Fibroblast of skin of left biceps (primary cell): ENCODE measurements at places on chromosomes 7 and 10.

GRCh38 chr10:118966076-118966849 lies 63.3 kb upstream of the NANOS1 start:
- no peak for DNase-seq

DNA sequence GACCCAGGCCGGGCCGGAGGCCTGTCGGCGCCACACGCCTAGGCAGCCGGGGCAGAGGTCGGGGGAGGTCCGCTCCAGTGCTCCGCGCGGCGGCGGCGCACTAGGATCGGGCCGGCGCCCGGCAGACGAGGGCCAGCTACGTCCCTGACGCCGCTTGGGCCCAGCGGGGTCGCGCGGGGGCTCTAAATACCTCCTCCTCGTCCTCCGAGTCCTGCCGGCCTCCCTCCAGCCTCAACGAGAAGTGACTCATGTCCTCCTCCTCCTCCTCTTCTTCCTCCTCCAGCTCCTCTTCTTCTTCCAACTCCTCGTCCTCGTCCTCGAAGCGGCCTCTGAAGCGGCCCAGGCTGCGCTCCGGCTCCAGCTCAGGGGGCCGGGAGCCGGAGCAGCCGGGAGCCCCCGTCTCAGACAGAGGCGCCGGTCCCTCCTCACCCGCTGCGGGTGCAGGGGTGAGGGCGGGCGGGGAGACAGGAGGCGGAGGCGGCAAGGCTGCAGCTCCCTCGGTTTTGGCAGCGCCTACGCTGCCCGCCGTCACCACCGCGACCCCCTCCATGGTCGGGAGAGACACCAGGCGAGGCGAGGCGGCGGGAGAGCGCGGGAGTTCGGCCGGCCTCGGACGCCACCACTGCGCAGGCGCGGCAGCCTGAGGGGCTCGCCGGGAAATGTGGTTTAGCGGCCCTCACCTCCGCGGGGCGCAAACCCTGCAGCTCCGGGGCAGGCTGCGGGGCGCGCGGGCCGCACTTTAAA lies at the start of gene PCGF6:
PCGF6 (minus strand) TSS at position 624 of the 744 bp plus-strand sequence; CDS start at position 550, 74 bp downstream.
- peak; percentile 44 for DNase-seq

GRCh38 chr7:130566168-130566897 lies 74.4 kb downstream of the MEST start:
- no peak for DNase-seq

DNA sequence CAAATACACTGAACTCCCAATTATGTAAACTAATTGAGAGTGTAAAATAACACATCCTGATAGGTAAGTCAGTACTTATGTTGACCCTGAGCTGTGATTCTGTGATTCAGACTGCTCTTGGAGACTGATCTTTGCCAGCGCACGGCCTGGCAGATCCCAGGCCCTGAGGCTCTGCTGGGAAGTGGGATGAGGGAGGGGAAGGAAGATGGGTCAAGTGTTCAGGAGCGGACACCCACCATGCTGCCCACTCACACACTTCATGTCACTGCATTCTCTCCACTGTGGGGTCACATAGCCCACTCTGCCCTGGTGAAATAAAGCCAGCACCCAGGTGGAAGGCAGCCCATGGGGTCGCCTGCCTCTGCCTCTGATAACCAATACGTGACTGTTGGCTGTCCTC lies 226.2 kb downstream of the TNS3 start:
- no peak for DNase-seq

- DNase-seq = no peak
Observed at GRCh38 chr7:1224086-1224716, 8.5 kb upstream of the UNCX start.

DNA sequence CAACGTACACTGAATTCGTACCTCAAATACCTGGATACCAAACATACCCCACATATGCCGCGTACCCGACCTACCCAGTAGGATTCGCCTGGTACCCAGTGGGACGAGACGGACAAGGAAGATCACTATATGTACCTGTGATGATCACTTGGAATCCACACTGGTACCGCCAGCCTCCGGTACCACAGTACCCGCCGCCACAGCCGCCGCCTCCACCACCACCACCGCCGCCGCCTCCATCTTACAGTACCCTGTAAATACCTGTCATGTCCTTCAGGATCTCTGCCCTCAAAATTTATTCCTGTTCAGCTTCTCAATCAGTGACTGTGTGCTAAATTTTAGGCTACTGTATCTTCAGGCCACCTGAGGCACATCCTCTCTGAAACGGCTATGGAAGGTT lies 9.5 kb upstream of the SGCE start:
- no peak for DNase-seq

DNA sequence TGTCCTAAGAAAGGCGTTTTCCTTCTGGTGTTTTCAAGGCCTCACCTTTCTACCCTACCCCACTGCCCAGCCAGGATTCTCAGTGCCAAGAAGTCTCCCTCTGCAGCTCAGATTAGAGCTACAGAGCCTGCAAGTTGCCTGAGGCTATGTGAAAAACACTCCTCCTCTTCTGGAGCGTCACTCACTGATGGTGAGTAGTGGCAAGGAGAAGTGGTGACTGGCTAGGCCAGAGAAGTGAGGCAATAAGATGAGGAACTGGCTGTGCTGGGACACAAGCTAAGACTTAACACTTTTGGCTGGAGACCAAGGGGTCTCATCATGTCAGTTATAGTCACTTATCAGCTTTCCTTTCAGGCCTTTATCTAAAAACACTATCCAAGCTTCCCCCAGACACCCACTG lies 86.7 kb upstream of the PRKAR2B start:
- no peak for DNase-seq

DNA sequence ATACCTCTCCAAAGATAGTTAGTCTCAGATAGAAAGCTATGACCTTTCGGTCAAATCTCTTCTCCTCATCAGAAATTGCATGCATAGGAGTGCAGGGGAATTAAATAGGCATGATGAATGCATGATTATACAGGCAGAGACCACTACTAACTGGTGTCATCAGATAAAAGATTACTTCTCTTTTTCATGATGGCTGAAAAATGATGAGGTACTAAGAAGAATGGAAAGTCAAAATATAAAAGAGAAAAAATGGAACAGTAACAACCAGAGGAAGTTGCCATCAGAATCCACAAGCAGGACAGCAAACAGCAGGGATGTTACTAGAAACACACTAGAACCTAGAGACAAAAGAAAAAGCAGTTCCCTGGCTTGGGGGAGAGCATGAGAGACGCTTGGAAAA lies 31.6 kb downstream of the CTTNBP2 start:
- DNase-seq = no peak

GRCh38 chr7:98892609-98893008 lies 14.3 kb downstream of the TRRAP start:
- DNase-seq = no peak

- DNase-seq = no peak
Observed at GRCh38 chr7:77799078-77799964, 748 bp downstream of the PHTF2 start.

GRCh38 chr10:131875501-131875900 lies 25.3 kb upstream of the PPP2R2D start:
- DNase-seq = no peak

- no peak for DNase-seq
Observed at GRCh38 chr7:29208410-29209250, 14.1 kb downstream of the CHN2 start.

GRCh38 chr10:89236226-89236797 lies 15.3 kb downstream of the LIPA start:
- peak; percentile 85 for DNase-seq

- DNase-seq = no peak
Observed at GRCh38 chr10:79435271-79436065, 10.0 kb downstream of the ZCCHC24 start.

GRCh38 chr10:98881789-98882188 lies 353.9 kb downstream of the HPSE2 start:
- no peak for DNase-seq

- no peak for DNase-seq
Observed at GRCh38 chr7:84354866-84355265, 160.3 kb upstream of the SEMA3A start.

GRCh38 chr7:35856175-35856574 lies 55.3 kb downstream of the SEPTIN7 start:
- DNase-seq = no peak

- DNase-seq = no peak
Observed at GRCh38 chr10:86304436-86304835, 62.2 kb downstream of the GRID1 start.

DNA sequence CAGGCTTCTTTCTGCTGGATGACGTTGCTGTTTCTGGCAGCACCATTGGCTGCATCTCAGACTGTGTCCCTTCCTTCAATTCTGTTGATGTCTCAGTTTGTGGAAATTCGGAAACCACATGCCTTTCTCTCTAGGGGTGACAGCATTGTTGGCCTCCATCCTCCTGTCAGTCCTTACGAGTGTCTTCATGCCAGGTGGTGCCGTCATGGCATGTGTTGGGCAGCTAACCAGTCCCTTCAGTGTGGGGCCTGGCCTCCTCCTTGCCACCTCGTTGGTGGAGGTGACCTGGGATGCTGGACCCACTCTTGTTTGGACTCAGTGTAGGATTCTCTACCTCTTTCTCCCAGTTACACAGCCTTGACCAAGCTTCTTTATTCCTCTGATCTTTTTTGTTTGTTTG lies 111.6 kb upstream of the INSYN2A start:
- DNase-seq = no peak

DNA sequence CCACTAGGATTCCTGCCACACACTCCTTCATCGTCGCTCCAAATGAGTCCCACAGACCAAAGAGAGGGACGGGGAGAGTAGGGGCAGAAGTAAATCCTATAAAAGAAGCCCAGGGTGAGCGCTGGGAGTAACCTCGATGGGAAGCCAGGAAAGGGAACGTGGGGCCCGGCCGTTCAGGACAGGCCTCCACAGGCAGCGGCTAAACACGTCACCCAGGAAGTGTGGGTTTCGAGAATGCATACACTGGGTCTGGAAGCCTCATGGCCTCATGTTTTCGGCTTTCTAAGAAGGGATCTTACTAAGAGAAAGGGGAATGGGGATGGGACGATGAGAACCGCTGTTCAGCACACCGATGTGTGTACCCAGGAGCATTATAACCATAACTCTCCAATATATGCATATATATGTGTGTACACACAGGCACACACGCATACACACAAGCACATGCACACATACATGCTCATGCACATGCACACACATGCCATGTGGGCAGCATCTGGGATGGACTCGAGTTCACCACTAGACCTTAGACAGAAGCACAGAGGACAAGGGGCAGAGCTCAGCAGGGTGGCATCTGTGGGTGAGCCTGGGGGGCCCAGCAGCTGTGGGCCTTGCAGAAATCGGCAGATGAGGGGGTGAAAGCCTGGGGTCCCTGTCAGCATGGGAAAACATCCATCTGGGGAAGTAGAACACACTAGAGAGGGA lies 14.8 kb upstream of the CNPY1 start:
- no peak for DNase-seq

- peak; percentile 58 for DNase-seq
Observed at GRCh38 chr10:24826009-24826408, 102.3 kb upstream of the ARHGAP21 start.

- no peak for DNase-seq
Observed at GRCh38 chr10:44879531-44879899, 31.6 kb upstream of the TMEM72 start.

DNA sequence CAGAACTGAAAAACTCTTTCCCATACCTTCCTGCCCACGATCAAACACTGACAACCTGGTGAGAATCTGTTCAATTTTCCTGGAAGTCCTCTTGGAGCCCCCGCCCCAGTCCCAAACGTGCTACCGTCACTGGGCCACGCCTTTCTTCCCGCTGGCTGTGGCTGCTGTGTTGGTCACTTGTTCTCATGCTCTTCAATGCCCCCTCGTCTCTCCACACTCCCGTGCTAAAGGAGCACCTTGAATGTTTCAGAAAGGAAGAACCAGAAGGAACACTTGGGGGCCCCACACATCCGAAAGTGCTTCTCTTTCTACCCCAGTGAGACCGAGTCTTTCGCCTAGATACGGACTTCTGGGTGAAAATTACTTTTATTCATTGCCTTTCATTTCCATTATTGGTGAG lies 215.1 kb downstream of the DIP2C start:
- DNase-seq = no peak

DNA sequence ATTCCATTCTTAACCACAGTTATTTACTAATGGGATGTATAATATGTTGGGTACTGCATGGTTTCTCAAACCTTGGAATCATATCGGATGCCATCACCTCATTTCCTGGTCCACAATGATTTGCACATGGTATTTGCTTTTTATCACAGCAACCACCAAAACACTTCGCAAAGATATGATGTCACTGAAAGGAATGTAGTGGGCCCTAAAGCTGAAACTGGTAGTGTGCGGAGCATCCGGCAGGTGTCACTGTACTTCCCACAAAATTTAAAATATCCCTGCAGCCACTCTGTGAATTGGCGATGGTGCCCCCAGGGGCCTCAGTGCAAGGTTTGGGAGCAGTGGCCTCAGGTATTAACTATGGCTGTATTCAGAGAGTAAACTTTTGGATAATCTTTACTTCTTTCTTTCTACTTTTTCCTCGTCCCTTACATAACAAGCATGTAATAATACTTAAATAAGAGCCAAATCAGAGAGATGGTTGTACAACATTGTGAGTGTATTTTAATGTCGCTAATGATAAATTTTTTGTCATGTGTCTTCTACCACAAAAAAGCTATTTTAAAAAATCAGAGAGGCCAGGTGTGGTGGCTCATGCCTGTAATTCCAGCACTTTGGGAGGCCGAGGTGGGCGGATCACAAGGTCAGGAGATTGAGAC lies 66.2 kb downstream of the FAM241B start:
- DNase-seq = peak; percentile 72

GRCh38 chr10:44282626-44283300 lies 102.1 kb downstream of the CXCL12 start:
- no peak for DNase-seq

GRCh38 chr10:58512491-58513187 lies at the start of gene BICC1:
TSS of gene BICC1 (plus strand) at chr10:58512872. CDS start at chr10:58513144, 272 bp downstream.
- DNase-seq = peak; percentile 40

DNA sequence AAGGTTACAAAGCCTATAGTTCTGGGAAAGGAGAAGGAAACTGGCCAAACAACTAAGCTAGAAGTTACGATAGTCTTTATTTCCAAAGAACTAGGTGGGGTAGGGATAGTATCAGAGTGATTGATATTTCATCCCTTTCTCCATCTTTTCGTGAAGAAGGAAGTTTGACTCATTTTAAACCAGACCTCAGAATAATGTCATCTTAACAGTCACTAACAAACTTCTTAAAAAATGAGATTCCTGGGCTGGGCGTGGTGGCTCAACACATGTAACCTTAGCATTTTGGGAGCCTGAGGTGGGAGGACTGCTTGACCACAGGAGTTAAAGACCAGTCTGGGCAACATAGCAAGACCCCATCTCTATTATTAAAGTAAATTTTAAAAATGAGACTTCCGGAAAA lies 69.4 kb downstream of the ARL4A start:
- DNase-seq = no peak

GRCh38 chr10:118394301-118395200 lies 52.4 kb upstream of the FAM204A start:
- no peak for DNase-seq
